IPS DF 6.9 (cell line): ENCODE measurements at places on chromosomes 6 and 20.

DNA sequence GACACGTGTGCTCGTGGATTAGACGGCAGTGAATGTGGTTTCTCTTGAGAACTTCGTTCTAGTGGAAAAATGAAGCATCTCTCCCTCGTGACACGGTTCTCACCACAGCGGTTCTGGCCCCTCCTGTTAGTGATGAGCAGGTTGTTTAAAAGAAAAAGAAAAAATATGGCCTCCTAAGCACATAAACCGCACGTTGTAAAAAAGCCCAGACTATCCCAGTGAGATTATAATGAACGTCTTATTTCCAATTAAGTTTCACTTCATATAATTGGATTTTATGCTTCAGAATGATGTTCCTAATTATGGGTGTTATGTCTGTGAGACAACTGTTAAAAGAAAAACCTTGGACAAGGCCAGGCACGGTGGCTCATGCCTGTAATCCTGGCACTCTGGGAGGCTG lies 74.5 kb upstream of the FRMD1 start:
- no peaks in the 10 kb centered on the region for H3K36me3 ChIP-seq
- no peak for DNase-seq
- H3K27me3 ChIP-seq = no peaks in the 10 kb centered on the region
- peaks cover 2% of the 10 kb centered on the region; the same call in 1 of the 2 replicates for H3K4me1 ChIP-seq

DNA sequence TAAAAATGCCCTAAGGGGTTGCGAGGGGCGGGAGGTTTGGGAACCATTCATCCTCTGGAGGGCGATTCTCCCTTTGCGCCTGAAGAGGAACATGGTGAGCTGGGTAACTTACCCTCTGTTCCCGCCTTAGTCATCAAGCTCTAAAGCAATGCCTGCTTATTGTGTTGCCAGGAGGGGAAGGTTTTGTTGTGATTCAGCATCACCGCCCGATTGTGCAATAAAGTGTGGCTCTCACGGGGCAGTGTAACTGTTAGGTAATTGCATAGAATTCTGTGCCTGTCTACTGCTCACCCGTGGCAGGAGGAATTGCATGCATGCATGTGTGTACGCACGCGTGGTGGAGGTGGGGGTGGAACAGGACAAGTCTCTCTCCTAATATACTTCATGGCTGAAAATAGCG lies 95.5 kb upstream of the AGPAT4 start:
- H3K4me3 ChIP-seq = no peak overlapping the region
- 0 out of 2 replicates have a peak, but pooled peaks cover 1% of the 10 kb centered on the region for H3K4me1 ChIP-seq
- no peaks in the 10 kb centered on the region for H3K36me3 ChIP-seq

DNA sequence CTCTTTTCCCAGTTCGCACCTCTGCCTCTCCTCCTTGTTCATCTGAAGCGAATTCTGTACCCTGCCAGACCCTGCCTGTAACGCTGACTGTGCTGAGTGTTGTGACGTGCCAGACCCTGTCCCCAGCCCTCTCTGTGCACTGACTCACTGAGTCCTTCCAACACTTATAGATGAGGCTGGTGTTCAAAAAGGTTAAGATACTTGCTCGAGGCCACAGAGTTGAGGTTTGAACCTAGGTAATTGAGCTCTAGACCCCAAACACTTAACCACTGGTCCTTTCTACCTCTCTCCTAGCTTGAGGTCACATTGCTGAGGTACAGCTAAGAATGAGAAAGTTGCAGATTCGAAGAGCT lies 45.7 kb upstream of the NEDD9 start:
- no peaks in the 10 kb centered on the region for H3K27me3 ChIP-seq
- no peaks in the 10 kb centered on the region for H3K36me3 ChIP-seq
- no peak overlapping the region for H3K4me3 ChIP-seq
- peaks cover 8% of the 10 kb centered on the region for H3K4me1 ChIP-seq
- no peak for DNase-seq

DNA sequence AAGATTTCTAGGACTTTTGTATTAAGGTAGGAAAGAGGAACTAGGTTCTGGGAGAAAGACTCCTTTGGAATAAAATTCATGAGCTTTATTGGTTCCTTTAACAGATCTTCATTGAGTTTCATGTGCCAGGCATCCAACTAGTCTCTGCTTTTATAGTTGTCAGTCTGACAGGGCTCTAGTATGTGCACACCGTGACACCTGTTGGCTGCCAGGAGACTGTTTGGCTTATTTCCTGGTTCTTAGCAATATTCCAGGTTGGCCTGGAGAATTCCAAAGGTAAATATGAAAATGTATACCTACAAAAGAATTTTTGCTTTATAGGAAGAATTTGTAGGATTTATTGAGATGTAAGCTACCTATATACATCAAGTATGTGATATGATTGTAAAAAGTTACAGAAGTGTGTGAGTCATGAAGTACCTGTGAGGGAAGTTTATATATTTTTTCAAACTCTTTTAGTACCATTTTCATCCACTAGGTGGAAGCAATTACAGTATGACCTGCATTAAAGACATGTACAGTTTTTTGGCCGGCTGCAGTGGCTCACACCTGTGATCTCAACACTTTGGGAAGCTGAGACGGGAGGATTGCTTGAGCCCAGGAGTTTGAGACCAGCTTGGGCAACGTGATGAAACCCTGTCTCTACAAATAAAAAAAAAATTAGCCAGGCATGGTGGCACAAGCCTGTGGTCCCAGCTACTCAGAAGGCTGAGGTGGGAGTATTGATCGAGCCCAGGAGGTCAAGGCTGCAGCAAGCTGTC lies 35.2 kb downstream of the NDUFAF5 start:
- peaks cover 3% of the 10 kb centered on the region; the same call in 1 of the 2 replicates for H3K36me3 ChIP-seq
- H3K4me3 ChIP-seq = no peak overlapping the region
- H3K27ac ChIP-seq = no peak overlapping the region
- no peaks in the 10 kb centered on the region for H3K4me1 ChIP-seq

DNA sequence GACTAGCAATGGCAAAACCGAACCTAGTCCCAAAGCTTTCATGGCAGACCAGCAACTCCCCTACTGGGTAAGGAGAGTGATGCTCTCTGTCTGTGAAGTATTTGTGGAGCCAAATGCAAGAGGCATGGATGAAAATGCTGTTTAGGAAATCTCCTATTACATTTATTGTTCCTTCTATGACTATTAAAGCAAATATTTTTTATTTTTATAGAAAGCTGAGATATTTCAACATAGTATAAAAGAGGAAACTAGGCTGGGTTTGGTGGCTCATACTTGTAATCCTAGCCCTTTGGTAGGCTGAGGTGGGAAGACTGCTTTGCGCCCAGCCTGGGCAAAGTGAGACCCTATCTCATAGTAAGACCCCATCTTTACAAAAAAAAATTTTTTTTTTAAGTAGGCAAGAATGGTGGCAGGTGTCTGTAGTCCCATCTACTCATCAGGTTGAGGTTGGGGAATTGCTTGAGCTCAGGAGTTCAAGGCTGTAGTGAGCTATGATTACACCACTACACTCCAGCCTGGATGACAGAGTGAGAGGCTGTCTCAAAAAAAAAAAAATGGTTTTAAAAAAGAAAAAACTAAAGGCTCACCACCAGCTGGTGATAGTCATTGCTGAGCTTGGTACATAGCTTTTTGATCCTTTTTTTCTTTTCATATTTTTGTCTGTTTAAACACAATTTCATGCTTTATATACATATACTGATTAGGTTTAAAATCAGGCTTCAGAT lies 11.3 kb downstream of the KDM1B start:
- no peak for DNase-seq
- no peaks in the 10 kb centered on the region for H3K27me3 ChIP-seq
- no peak overlapping the region for H3K4me3 ChIP-seq
- no peaks in the 10 kb centered on the region for H3K4me1 ChIP-seq

DNA sequence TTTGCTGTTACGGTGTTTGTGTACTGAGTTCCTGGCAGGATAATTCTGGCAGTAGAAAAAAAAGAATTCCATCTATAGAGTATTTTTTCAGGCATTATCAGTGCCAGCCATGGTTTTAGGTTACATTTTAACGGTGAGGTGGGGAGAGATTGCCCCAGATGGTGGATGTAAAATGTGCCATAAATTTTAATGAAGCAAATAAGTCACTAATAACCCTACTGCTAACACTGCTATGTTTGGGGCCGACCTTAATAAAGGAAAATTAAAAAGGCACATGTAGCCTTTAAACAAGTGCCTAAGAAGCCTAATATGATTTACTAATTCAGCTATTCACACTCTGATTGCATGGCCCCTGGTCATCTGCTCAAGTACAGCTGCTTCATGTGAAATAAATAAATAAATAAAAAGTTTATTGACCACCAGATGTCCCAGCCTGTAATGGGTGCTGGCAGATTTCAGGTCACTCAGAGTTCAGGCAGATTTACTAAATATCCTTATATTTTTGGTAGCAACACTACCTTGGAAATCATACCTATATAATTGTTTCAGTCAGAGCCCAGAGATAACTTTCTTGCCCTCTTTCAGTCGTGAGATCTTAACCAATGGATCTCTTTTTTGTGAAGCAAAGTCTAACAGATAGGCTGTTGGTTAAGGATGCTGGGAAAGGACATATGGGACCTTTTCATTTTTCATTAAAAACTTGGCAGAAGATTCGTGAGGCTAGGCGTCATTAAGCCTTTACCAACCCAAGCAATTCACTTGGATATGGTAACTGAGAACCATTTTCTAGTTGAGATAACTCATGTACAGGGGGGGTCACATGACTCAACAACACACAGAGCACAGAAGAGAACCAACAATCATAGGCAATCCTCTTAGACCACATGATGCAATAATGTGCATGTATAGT lies 495.0 kb upstream of the NRSN1 start:
- H3K27ac ChIP-seq = no peak overlapping the region
- no peaks in the 10 kb centered on the region for H3K36me3 ChIP-seq
- no peak overlapping the region for H3K4me3 ChIP-seq

DNA sequence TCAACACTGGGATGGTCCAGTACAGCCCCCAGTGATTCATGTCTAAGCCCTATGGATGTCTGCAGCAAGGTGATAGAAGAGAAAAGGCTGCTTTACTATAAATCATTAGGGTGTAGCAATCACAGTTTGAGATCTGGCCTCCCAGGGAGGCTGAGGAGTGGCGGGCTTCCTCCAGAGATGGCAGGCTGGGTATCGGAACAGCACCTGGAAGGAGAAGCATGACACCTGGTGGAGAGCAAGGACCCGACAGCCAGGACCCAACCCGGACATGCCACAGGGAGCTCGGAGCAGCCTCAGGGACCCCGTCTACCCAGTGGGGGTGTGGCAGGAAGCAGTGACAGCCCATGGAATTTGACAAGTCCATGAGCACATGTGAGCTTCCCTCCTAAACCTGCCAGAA lies 114.8 kb upstream of the CD93 start:
- H3K27ac ChIP-seq = no peak overlapping the region
- DNase-seq = peak; percentile 43
- H3K4me3 ChIP-seq = no peak overlapping the region
- peaks cover 1% of the 10 kb centered on the region; the same call in 1 of the 2 replicates for H3K4me1 ChIP-seq

DNA sequence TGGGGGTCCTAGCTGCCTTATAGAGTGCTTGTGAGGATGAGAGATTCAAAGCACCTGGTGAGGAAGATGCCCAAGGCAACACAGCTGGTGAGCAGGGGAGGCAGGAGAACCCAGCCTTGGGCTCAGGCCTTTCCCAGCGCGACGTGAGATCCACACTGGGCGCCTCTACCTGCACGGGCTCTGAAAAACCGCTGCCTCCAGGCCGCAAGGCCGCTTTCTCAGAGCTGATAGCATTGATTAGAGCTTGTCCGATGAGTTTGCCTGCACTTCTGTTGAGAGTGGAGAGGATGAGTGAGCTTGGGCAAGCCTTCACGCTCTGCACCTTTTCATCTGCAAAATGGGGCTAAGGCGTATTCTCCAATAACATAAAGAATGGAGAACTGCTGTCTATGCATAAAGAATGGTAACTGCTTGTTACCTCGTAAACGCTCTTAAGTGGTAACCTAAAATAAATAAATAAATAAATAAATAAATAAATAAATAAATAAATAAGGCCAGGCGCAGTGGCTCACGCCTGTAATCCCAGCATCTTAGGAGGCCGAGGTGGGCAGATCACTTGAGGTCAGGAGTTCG lies 916 bp downstream of the PABPC1L start:
- peaks cover 10% of the 10 kb centered on the region; the same call in 1 of the 2 replicates for H3K36me3 ChIP-seq
- DNase-seq = no peak
- H3K27me3 ChIP-seq = no peaks in the 10 kb centered on the region
- peak overlapping the region; percentile 64; the same call in 1 of the 2 replicates for H3K4me3 ChIP-seq
- no peak overlapping the region for H3K27ac ChIP-seq
